Stomach (tissue), 19 donors: ENCODE measurements at places on chromosomes 6 and 20. TPM values are rescaled to one million over a fixed set of nuclear protein-coding genes. Genes with fewer than 3 reads are reported as not detected.

DNA sequence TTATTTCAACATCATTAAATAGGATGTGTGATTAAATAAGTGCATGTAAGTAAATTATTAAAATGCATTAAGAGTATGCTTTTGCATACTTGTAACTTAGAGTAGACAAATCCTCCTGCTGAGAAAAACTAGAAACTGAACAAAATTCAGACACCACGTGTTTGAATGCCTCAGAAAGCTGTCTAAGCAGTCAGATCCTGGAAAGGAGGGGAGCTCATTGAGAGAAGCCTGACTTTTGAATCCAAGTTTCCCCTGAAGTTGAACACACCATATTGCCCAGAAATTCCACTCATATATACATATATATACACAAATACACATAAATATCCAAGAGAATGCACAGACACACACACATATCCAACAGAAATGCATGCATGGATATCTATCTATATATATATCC is 190.0 kb upstream of the BMP2 start:
- H3K36me3 ChIP-seq, result no peaks in the 10 kb centered on the region
- no peak overlapping the region for H3K4me3 ChIP-seq
- no peak overlapping the region for H3K27ac ChIP-seq
- no peak for DNase-seq
- peaks cover 6% of the 10 kb centered on the region for H3K4me1 ChIP-seq

GRCh38 chr20:47379433-47380150 is 23.1 kb upstream of the ZMYND8 start:
- peak; percentile 58 for DNase-seq
- no peak overlapping the region for H3K4me3 ChIP-seq
- H3K4me1 ChIP-seq, result peaks cover 18% of the 10 kb centered on the region
- no peak overlapping the region for H3K27ac ChIP-seq
- no peaks in the 10 kb centered on the region for H3K36me3 ChIP-seq

Gene THBS2
- total RNA-seq, result 56.0 TPM

Gene KIZ
- total RNA-seq, result 23.2 TPM

Gene SNAP25
- total RNA-seq, result 5.1 TPM

DNA sequence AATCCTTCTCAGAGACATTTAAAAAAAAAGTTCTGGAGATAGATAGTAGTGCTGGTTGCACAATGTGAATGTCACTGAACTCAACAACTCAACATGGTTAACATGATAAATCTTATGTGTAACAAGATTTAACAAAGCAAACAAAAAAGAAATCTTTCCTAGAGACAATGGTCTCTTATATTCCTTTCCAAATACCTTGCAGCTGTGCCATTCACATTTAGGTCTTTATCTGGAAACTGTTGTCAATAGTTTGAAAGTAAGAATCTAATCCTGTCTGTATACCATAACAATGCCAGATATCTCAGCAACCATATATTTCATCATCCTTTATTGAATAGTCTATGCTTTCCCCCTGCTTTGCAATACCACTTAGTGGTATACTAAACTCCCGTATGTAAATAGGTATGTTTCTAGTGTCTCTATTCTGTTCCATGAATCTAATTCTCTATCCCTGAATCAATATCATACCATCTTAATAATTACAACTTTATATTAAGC is 2.1 kb downstream of the SERAC1 start:
- no peak overlapping the region for H3K27ac ChIP-seq
- H3K27me3 ChIP-seq, result no peaks in the 10 kb centered on the region
- peaks cover 30% of the 10 kb centered on the region for H3K4me1 ChIP-seq

DNA sequence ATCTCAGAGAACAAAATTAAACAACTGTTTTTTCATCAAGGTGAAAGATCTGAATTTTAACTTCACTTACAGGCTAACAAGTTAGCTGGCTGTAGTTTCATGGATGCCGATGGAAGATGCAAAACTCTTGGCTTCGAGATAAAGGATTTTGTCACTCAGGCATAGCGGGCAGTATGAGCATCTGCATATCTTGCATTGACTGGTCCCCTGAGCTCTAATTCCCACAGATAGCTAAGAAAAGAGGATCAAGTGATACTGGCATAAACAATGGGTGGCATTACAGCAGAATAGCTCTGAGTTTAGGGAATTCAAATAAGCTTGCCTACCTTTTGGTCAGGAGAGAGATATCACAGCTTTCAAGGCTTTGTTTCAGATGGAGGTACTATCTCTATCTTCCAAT is 1.8 kb upstream of the CLVS2 start:
- peaks cover 41% of the 10 kb centered on the region for H3K27me3 ChIP-seq
- H3K4me1 ChIP-seq, result peaks cover 4% of the 10 kb centered on the region
- DNase-seq, result no peak
- no peaks in the 10 kb centered on the region for H3K36me3 ChIP-seq
- no peak overlapping the region for H3K4me3 ChIP-seq

Gene SRSF12
- total RNA-seq, result not detected

Gene HFE
- total RNA-seq, result 3.5 TPM

Gene TBX18
- 1.0 TPM for total RNA-seq

DNA sequence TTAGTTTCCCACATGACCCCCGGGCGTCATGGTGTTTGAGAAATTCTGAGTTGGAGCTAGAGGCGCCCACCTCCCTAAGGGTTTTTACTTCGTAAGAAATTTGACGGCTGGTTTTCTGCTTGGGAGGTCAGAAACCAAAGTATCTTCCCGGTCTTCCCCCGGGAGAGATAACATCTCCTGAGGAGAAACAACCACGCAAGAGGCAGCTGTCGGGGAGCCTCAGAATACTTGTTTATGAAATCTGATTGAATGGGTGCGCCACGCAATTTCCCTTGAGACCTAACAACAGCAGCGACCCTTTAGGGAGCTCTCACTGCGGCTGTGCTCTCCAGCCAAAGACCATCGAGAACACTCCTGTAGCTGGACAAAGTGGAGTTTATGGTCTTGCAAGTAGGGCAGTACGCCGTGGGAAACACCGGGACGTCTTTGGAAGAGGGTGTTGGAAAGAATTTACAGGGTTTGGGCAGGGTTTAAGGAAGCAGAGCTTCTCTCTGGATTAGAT is 608 bp upstream of the EIF2S2 start:
- H3K27me3 ChIP-seq, result no peaks in the 10 kb centered on the region
- H3K4me1 ChIP-seq, result peaks cover 42% of the 10 kb centered on the region
- peak overlapping the region; percentile 79 for H3K4me3 ChIP-seq
- H3K27ac ChIP-seq, result peak overlapping the region; percentile 99
- peak; percentile 67 for DNase-seq
- H3K36me3 ChIP-seq, result no peaks in the 10 kb centered on the region

DNA sequence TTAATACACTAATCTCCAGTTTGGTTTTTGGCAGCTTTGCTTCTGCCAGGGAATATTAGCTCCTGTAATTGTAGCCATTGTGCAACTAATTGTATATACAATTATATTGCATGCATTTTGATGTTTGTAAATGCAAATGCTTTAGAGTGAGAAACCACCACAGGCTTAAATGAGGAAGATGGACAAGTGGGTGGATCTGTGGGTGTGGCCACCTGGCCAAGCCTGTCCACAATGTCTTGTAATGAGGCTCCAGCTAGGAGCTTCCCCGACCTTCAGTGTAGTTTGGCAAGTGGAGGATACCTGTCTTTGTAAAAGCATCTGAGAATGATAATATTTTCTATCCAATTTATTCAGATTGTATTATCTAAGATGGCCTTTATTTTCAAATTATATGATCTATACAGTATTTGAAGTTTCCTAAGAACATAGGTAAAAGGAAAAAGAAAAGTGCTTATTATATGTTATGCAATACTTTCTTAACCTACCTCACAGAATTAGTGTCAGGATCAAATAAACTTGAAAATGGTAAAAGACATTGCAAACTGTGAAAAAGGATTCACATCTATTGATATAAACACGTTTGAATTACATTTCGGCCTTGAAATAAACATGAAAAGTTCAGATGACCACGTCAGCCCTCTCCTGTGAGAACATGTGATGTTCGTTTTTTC is 49.3 kb upstream of the ARID1B start:
- no peaks in the 10 kb centered on the region for H3K4me1 ChIP-seq
- DNase-seq, result no peak
- no peak overlapping the region for H3K27ac ChIP-seq

DNA sequence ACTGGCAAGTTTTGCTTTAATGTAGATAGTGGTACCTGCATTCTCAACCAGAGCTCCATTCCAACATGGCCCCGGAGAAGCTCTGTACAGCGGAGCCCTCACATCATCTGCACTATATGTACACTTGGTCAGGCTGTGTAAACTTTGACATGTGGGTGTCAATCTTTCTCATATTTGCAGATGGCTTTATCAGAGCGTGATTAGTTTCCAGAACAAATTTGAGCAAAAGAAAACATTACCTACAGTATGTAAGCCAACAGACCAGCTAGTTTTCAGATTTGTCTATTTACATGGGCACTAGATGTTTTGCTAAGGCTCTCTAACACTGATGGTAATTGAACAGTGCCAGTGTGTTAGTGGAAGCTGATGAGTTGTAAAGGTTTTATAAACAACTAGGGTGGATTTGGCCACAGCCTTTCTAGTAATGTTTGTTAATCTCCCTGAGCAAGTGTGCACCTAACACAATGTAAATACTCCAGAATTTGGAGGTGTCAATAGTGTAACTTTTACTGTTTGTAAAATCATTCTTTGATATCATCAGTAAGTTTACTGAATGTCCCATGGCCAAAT is 131.8 kb downstream of the FOXA2 start:
- DNase-seq, result peak; percentile 34
- H3K4me3 ChIP-seq, result no peak overlapping the region
- H3K36me3 ChIP-seq, result no peaks in the 10 kb centered on the region
- peaks cover 23% of the 10 kb centered on the region for H3K4me1 ChIP-seq

DNA sequence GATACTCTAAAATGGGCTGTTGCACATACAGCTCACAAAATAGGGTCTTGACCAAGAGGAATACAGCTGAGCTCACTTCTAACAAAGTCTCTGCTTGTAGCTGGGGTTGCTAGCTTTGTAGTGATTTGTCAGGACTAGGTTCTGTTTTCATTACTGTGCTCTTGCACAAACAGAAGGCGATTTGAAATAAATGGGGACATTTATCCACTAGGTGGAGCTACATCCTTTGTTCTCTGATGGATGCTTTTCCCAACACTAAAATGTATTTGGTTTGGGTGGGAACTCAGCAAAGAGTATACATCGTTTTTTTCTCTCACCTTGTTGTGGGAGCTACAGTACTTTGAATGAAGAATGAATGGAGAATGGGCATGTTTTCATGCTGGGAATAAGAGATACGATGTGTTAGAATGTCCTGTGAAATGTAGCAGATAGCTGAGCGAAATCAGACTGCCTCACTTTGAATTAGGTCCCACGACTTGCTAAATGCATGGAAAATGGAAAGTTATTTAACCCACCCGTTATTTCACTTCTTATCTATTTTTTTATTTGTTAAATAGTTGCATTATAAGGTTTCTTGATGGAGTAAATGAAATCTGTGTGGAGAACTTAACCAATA is 494.7 kb upstream of the MAP3K7 start:
- no peaks in the 10 kb centered on the region for H3K27me3 ChIP-seq
- no peak overlapping the region for H3K27ac ChIP-seq
- no peaks in the 10 kb centered on the region for H3K36me3 ChIP-seq
- no peaks in the 10 kb centered on the region for H3K4me1 ChIP-seq
- peak; percentile 87 for DNase-seq

Gene DSP
- total RNA-seq, result 58.9 TPM

- no peak for DNase-seq
- no peak overlapping the region for H3K27ac ChIP-seq
- no peaks in the 10 kb centered on the region for H3K27me3 ChIP-seq
- no peaks in the 10 kb centered on the region for H3K36me3 ChIP-seq
- peaks cover 36% of the 10 kb centered on the region for H3K4me1 ChIP-seq
- H3K4me3 ChIP-seq, result no peak overlapping the region
Observed at GRCh38 chr6:70673601-70674000, 5.9 kb downstream of the SMAP1 start.

Gene CCR6
- not detected for total RNA-seq

GRCh38 chr20:9071976-9072726 is 3.3 kb downstream of the PLCB4 start:
- peaks cover 20% of the 10 kb centered on the region for H3K27me3 ChIP-seq
- no peaks in the 10 kb centered on the region for H3K36me3 ChIP-seq

Gene DOK5
- total RNA-seq, result not detected

DNA sequence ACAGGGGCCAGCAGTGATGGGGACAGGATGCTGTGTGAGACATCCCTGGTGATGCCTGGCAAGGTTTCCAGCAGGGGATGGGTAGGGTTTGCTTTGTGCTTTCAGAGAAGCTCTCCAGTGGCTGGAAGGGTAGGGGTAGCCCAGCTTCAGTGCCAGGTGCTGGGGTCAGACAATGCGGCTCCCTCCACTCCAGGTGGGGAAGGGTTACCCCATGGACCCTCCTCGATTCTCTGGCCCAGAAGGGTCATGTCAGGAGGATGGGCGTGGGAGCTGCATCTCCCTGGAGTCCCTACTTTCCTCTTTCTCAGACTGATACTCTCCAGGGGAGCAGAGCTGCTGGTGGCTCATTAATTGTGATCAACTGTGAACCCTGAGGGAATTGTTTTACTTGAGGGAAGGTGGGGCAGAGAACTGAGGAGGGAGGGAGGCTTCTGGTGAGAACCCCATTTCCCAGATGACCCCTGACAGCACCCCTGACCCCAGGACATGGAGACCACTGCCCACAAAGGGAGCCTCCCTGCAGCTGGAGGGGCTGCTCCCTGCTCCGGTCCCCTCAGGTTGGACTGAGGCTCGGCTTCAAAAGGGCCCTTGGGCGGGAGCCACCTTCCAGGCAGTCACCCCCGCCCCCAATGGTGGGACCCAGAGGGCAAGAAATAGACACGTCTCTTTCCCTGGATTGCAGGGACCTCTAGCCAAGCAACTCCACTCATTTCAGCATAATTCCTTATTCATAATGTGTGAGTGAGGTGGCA is 100.9 kb upstream of the BHLHE23 start:
- peaks cover 17% of the 10 kb centered on the region for H3K4me1 ChIP-seq
- H3K27ac ChIP-seq, result no peak overlapping the region
- H3K4me3 ChIP-seq, result no peak overlapping the region
- DNase-seq, result no peak

Gene UBE2J1
- 58.6 TPM for total RNA-seq

GRCh38 chr6:101086473-101086872 is 205.3 kb upstream of the ASCC3 start:
- no peak overlapping the region for H3K27ac ChIP-seq
- no peaks in the 10 kb centered on the region for H3K27me3 ChIP-seq
- no peaks in the 10 kb centered on the region for H3K36me3 ChIP-seq
- no peak overlapping the region for H3K4me3 ChIP-seq
- no peaks in the 10 kb centered on the region for H3K4me1 ChIP-seq

Gene TUBB2B
- total RNA-seq, result not detected

DNA sequence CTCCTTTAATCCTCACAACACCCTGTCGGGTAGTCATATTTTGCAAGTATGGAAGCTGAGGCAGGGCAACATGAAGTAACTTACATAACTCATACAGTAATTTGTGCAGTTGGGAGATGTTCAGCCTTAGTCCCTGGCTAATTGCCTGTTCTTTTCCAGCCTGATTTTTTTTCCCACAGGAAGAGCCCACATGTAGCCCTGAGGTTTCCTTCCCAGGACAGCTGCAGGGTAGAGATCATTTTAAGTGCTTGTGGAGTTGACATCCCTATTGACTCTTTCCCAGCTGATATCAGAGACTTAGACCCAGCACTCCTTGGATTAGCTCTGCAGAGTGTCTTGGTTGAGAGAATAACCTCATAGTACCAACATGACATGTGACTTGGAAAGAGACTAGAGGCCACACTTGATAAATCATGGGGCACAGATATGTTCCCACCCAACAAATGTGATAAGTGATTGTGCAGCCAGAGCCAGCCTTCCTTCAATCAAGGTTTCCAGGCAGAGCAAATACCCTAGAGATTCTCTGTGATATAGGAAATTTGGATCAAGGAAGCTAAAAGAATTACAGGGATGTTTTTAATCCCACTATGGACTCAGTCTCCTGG is 5.0 kb upstream of the BTN2A1 start:
- peaks cover 36% of the 10 kb centered on the region for H3K36me3 ChIP-seq
- H3K27ac ChIP-seq, result no peak overlapping the region
- no peak overlapping the region for H3K4me3 ChIP-seq
